ENCODE measurements at places on chromosomes 4 and X.
A peak's percentile ranks its signal among the peaks of the same experiment; 100 is the strongest.

DNA sequence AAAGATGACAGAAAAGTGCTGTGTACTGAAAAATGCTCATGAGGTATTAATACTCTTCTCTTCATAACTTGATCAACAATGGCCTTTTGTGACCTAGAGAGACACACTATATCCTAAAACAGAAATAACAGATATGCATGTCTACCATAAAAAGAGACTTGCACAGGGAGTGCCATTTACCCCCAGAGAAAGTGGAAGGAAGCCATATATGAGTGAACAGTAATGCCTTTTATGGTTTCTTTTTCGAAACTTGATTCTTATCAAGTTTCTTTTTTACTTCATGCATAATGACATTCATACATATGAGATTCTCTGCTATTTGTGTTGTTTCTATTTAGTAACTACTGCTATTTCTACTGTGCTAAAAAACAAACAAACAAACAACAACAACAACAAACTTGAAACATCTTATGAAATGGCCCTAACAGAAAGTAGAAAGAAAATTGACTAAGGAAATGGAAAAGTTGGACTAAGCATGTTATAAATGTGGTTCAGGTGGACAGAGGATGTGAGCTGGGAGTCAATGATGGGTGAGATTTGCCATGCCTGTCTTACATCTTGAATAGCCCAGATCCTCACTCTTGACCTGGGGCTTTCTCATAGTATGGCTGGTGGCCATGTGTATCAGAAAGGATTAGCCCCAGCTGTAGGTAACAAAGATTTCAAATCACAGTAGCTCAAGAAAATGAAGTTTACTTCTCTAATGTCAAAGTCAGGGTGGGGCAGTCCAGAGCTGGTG, 43.8 kb downstream of the GEMIN8 start:
- no peak overlapping the region for H3K4me3 ChIP-seq
- no peaks in the 10 kb centered on the region for H3K4me1 ChIP-seq
- H3K36me3 ChIP-seq = no peaks in the 10 kb centered on the region
- H3K27me3 ChIP-seq = no peaks in the 10 kb centered on the region

DNA sequence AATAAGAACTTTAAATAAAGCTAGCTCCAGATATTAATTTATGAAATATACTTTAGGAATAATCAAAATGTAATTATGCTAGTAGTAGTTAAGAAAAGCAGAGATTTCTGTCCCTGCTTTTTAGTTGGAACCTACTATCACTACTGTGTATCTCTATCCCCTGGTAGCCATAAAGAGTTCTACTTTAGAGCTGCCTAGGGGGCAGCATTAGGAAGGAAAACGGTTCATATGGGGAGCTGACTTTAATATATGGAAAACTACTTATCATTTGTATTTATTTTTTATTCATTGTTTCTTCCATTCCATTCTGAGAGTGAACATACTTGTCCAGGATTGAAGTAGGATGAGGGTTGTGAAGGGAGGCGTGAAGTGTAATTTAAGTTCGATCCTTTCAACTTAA, 40.9 kb downstream of the CPEB2 start:
- H3K27ac ChIP-seq = no peak overlapping the region
- H3K4me3 ChIP-seq = no peak overlapping the region
- H3K36me3 ChIP-seq = peaks cover 35% of the 10 kb centered on the region
- H3K4me1 ChIP-seq = peaks cover 4% of the 10 kb centered on the region
- H3K27me3 ChIP-seq = no peaks in the 10 kb centered on the region
- ATAC-seq = no peak

DNA sequence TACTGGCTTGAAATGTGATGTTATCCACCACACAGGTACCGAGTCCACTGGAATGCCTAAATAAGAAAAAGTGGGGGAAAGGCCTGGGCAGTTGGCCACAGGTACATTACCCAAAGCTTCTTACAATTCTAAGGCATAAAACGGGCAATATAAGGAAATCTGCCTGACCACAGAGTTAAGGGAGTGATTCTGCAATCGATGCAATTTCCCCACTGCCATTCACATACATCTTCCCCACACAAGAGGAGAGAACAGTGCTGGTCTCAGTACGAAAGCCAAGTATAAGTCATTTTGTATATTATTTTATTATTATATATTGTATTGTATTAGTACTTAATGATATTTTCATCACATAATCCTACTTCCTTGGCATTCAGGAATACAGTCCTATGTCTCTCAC, 30.6 kb downstream of the RFC1 start:
- H3K27me3 ChIP-seq = no peaks in the 10 kb centered on the region
- ATAC-seq = no peak
- H3K27ac ChIP-seq = no peak overlapping the region
- peaks cover 28% of the 10 kb centered on the region for H3K36me3 ChIP-seq

DNA sequence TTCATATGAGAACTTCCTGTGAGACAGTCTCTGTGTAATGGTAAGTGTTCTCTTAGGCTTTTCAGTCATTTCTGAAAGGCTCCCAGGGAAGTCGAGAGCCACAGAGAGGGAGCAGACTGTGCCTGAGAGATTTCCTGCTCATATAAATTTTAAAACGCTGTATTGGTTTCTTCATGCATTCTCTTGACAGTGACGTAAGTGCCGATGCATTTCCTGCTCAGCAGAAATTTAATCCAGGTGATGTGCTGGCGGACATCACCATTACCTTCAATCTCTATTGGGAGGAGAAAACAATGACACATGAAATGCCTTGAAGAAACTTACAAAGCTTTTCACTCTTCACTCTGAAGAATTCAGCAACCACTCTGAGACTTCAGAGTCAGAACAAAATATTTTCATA, 383.6 kb downstream of the BMPR1B start:
- ATAC-seq = no peak
- H3K36me3 ChIP-seq = no peaks in the 10 kb centered on the region
- no peak overlapping the region for H3K27ac ChIP-seq
- peaks cover 19% of the 10 kb centered on the region for H3K27me3 ChIP-seq
- H3K4me1 ChIP-seq = no peaks in the 10 kb centered on the region
- H3K4me3 ChIP-seq = no peak overlapping the region

- H3K36me3 ChIP-seq = no peaks in the 10 kb centered on the region
- no peak for ATAC-seq
- H3K4me3 ChIP-seq = no peak overlapping the region
- no peaks in the 10 kb centered on the region for H3K27me3 ChIP-seq
- H3K4me1 ChIP-seq = no peaks in the 10 kb centered on the region
- no peak overlapping the region for H3K27ac ChIP-seq
These were observed 394.4 kb upstream of the ADGRL3 start for GRCh38 chr4:60805500-60806313.

DNA sequence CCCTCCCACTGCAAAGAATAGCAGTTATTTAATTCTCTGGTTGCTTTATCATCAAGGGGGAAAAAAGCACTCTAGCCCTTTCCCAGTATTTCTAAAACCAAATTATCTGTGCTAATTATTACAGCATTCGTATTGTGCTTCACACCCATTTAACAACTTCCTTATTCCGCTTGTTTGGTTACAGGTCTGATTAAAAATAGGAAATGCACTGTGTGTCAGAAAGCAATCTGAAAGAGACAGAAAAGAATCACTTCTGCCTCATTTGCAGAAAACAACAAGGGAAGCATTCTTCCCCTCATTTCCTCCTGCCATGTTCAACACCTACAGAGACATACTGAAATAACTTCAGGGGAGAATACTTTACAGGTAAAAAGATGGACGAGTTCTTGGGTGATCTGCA, 114.9 kb upstream of the MAP3K15 start:
- peak; percentile 26 for ATAC-seq
- peak overlapping the region; percentile 47 for H3K27ac ChIP-seq
- peaks cover 30% of the 10 kb centered on the region for H3K36me3 ChIP-seq
- H3K27me3 ChIP-seq = no peaks in the 10 kb centered on the region
- peak overlapping the region; percentile 57 for H3K4me3 ChIP-seq

DNA sequence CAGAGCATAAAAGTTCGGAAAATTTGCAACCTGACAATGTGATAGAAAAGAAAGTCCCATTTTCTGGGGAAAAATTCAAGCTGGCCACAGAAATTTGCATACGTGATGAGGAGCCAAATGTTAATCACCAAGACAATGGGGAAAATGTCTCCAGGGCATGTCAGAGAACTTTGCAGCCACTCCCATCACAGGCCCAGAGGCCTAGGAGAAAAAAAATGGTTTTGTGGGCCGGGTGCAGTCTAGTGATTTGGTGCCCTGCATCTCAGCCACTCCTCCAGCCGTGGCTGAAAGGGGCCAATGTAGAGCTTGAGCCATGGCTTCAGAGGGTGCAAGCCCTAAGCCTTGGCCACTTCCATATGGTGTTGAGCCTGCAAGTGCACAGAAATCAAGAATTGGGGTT, 71.2 kb downstream of the CHRNA9 start:
- peaks cover 7% of the 10 kb centered on the region for H3K27me3 ChIP-seq
- H3K27ac ChIP-seq = no peak overlapping the region
- no peak overlapping the region for H3K4me3 ChIP-seq
- ATAC-seq = no peak

DNA sequence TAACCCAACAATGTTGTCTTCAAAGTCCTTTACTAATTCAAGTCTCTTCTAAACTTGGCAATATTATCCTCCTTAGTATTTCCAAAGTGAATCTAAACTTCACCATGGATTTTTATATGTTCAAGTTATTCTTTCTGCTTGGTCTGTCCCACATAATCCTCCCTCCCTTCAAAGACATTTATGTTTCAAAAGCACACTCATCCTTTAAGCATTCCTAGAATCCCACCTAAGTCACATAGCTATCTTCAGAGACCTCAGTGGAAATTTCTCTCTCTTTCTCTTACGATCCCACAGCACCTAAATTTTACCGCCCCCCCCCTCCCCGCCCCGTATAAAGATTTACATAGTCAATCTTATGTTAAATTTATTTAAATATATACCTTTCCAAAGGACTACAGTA, 314.9 kb upstream of the GRIA3 start:
- no peak overlapping the region for H3K27ac ChIP-seq
- no peak for ATAC-seq
- H3K4me1 ChIP-seq = no peaks in the 10 kb centered on the region
- no peaks in the 10 kb centered on the region for H3K27me3 ChIP-seq
- H3K36me3 ChIP-seq = no peaks in the 10 kb centered on the region

GRCh38 chr4:7389719-7390118, 45.0 kb downstream of the PSAPL1 start:
- H3K4me1 ChIP-seq = peaks cover 8% of the 10 kb centered on the region
- no peak overlapping the region for H3K27ac ChIP-seq
- H3K4me3 ChIP-seq = no peak overlapping the region
- ATAC-seq = no peak

DNA sequence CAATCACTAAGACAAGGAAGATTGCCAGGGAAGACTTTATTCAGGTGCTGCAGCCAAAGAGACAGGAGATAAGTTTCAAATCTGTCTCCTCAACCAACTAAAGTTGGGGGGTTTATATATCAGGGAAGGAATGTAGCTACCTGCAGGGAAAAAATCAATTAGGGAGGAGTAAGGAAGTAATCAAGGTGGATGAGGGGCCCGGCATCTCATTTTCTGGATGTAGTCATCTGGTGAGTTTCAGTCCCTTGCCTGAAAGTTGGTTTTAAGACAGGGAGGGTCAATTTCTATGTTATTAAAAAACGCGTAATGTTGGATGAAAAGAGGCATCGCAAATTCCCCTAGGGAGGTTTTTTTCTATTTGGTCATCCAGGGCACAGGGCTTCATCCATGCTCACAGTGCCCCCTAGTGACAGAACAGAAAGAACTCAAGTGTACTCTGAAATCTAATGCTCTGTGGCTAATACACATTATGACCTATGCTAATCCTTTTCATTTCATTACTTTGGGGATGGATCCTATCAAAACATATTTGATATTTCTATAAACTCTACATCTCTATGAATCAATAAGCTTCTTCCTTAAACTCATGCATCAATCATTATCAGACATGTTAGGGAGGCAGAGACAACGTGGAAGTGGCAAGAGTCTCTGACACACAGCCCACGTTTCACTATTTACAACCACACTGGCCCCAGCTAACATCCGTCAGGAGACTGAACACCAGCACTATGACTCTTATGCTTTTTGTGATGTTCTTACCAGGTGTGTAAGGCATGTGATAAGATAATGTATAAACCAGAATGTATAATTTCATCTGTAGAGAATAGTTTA, 1577.0 kb upstream of the TENM3 start:
- no peaks in the 10 kb centered on the region for H3K36me3 ChIP-seq
- H3K4me3 ChIP-seq = no peak overlapping the region
- ATAC-seq = no peak
- no peaks in the 10 kb centered on the region for H3K27me3 ChIP-seq
- H3K4me1 ChIP-seq = no peaks in the 10 kb centered on the region
- H3K27ac ChIP-seq = no peak overlapping the region

DNA sequence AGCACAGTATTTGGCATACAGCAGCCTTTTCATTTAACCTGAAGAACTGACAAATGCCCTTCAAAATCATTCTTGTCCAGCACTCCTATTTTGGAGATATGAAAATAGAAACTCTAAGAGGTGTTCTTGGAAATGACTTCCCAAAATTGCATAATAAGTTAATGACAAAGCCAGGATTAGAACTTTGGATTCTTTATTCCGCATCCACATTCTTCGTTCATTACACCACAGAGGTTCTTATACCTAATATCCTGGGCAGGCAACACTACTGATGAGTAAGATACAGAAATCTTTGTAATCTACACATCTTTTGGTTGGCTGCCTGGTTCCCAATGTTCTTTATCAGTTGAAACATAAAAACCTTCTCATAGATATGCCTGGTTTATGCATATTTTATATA, 5.9 kb downstream of the COL25A1 start:
- peaks cover 3% of the 10 kb centered on the region for H3K4me1 ChIP-seq
- H3K4me3 ChIP-seq = no peak overlapping the region
- no peak overlapping the region for H3K27ac ChIP-seq
- ATAC-seq = no peak

DNA sequence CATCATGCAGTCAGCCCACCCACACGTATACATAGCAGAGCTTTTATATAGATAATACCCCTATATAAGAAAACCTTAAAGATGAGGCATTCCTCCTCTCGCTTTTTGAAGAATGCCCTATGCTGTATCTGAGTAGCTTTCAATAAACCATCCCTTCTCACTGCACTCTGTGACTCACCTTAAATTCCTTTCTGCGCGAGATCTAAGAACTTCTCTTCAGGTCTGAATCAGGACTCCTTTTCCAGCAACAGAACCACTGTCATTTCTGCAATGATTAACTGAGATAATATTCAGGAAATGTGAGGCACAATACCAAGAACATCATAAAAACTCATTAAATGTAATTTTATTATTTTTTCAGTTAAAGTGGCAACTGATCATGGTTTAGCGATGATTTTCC, 76.4 kb upstream of the DCLK2 start:
- H3K27ac ChIP-seq = no peak overlapping the region
- H3K27me3 ChIP-seq = peaks cover 7% of the 10 kb centered on the region
- no peaks in the 10 kb centered on the region for H3K36me3 ChIP-seq
- peaks cover 4% of the 10 kb centered on the region for H3K4me1 ChIP-seq

- no peaks in the 10 kb centered on the region for H3K27me3 ChIP-seq
- H3K4me3 ChIP-seq = no peak overlapping the region
- no peaks in the 10 kb centered on the region for H3K4me1 ChIP-seq
These were observed 64.3 kb upstream of the GABRE start for GRCh38 chrX:152038804-152039203.

GRCh38 chr4:10237131-10237530, 120.5 kb upstream of the WDR1 start:
- H3K36me3 ChIP-seq = no peaks in the 10 kb centered on the region
- H3K27ac ChIP-seq = no peak overlapping the region
- peaks cover 4% of the 10 kb centered on the region for H3K27me3 ChIP-seq
- no peak for ATAC-seq
- no peak overlapping the region for H3K4me3 ChIP-seq

Measured in activated T-helper 17 cell treated with anti-CD3 and anti-CD28 coated beads, Interleukin-2, amount 50 U/mL, for 72 hours (primary cell).